Endodermal cell (in vitro differentiated cells): ENCODE measurements at places on chromosomes 3 and 15. TPM values are rescaled to one million over a fixed set of nuclear protein-coding genes. Genes with fewer than 3 reads are reported as not detected.
A peak's percentile ranks its signal among the peaks of the same experiment; 100 is the strongest.

- no peak overlapping the region for H3K4me3 ChIP-seq
- peak; percentile 69 for DNase-seq
- H3K4me1 ChIP-seq: no peaks in the 10 kb centered on the region
- no peak overlapping the region for H3K27ac ChIP-seq
- H3K36me3 ChIP-seq: no peaks in the 10 kb centered on the region
These were observed 112.2 kb upstream of the FAN1 start for GRCh38 chr15:30791239-30792175.

SI gene
- not detected in 3 replicates for total RNA-seq

GRCh38 chr3:186552408-186553031 lies 8.3 kb upstream of the CRYGS start:
- peaks cover 46% of the 10 kb centered on the region for H3K36me3 ChIP-seq
- no peak for DNase-seq
- no peak overlapping the region for H3K4me3 ChIP-seq
- H3K27ac ChIP-seq: no peak overlapping the region
- H3K27me3 ChIP-seq: no peaks in the 10 kb centered on the region

GRCh38 chr3:133629146-133629545 lies 32.6 kb downstream of the TOPBP1 start:
- DNase-seq: no peak
- no peaks in the 10 kb centered on the region for H3K4me1 ChIP-seq
- H3K27ac ChIP-seq: no peak overlapping the region
- peaks cover 94% of the 10 kb centered on the region for H3K36me3 ChIP-seq
- no peak overlapping the region for H3K4me3 ChIP-seq
- no peaks in the 10 kb centered on the region for H3K27me3 ChIP-seq

GRCh38 chr3:9074079-9074478 lies 110.8 kb upstream of the RAD18 start:
- H3K36me3 ChIP-seq: no peaks in the 10 kb centered on the region
- no peaks in the 10 kb centered on the region for H3K27me3 ChIP-seq
- H3K4me1 ChIP-seq: peaks cover 8% of the 10 kb centered on the region
- DNase-seq: no peak
- H3K4me3 ChIP-seq: no peak overlapping the region

- DNase-seq: no peak
- H3K27ac ChIP-seq: no peak overlapping the region
- H3K4me1 ChIP-seq: no peaks in the 10 kb centered on the region
- no peaks in the 10 kb centered on the region for H3K36me3 ChIP-seq
- H3K27me3 ChIP-seq: no peaks in the 10 kb centered on the region
These were observed 396.7 kb upstream of the RGMA start for GRCh38 chr15:93485438-93486327.

- no peaks in the 10 kb centered on the region for H3K27me3 ChIP-seq
- H3K4me1 ChIP-seq: peaks cover 24% of the 10 kb centered on the region
- H3K4me3 ChIP-seq: no peak overlapping the region
- H3K36me3 ChIP-seq: peaks cover 5% of the 10 kb centered on the region
- no peak overlapping the region for H3K27ac ChIP-seq
- no peak for DNase-seq
These were observed 137.6 kb downstream of the SMAD6 start for GRCh38 chr15:66839506-66840112.

DNA sequence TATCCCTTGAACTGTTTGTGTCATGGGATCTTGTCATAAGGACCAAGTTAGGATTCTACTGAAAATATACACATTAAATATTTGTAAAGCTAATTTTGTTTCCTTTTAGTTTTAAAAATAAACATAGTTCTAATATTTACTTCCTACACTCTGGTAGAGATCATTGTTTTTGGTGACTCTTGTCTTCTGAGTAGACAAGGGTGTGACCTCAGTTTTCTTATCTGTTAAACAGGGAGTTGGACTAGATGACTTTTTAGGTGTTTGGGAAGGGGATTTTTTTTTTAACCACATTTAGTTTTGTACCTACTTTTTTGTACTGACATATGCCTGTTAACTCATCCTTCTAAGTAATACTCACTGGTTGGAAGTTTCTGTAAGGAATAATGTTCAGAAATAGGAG lies 30.8 kb downstream of the PLS1 start:
- H3K27ac ChIP-seq: no peak overlapping the region
- no peak overlapping the region for H3K4me3 ChIP-seq
- no peak for DNase-seq
- H3K4me1 ChIP-seq: no peaks in the 10 kb centered on the region
- no peaks in the 10 kb centered on the region for H3K27me3 ChIP-seq
- H3K36me3 ChIP-seq: no peaks in the 10 kb centered on the region

GRCh38 chr3:188925376-188925775 lies 246.4 kb upstream of the TPRG1 start:
- H3K4me3 ChIP-seq: no peak overlapping the region
- DNase-seq: no peak
- H3K4me1 ChIP-seq: no peaks in the 10 kb centered on the region
- no peaks in the 10 kb centered on the region for H3K36me3 ChIP-seq

SLC51B gene
- not detected in 3 replicates for total RNA-seq

DNA sequence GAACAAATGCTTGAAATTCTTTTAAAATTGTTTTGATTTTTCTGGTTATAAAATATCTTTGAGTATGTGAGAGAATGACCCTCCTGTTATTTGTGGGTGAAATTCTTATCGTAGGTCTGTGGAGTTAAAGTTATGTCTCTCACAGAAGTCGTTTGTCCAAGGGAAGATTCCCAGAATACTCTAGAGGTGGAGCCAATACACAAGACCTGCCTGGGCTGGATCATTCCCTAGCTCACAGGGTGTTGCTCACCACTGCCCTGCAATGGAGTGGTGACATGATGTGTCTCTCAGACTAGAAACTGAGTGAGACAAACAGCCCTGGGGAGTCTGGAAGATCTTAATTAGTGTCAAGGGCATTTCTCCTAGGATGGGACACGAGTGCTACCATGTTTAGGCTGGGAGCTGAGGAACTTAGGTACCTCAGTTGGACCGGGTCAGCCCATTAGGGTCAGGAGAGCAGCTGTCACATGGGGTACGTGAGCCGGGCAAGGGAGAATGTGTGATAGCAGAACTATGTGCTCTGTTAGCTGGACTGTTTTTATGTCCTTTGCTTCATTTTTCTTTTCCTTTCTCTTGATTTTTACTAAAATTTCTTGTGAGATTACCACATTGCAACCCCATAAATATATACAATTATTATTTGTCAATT lies 53.6 kb upstream of the MYO5C start:
- no peaks in the 10 kb centered on the region for H3K27me3 ChIP-seq
- H3K4me3 ChIP-seq: no peak overlapping the region
- no peak for DNase-seq
- H3K4me1 ChIP-seq: peaks cover 2% of the 10 kb centered on the region
- H3K36me3 ChIP-seq: no peaks in the 10 kb centered on the region

DNA sequence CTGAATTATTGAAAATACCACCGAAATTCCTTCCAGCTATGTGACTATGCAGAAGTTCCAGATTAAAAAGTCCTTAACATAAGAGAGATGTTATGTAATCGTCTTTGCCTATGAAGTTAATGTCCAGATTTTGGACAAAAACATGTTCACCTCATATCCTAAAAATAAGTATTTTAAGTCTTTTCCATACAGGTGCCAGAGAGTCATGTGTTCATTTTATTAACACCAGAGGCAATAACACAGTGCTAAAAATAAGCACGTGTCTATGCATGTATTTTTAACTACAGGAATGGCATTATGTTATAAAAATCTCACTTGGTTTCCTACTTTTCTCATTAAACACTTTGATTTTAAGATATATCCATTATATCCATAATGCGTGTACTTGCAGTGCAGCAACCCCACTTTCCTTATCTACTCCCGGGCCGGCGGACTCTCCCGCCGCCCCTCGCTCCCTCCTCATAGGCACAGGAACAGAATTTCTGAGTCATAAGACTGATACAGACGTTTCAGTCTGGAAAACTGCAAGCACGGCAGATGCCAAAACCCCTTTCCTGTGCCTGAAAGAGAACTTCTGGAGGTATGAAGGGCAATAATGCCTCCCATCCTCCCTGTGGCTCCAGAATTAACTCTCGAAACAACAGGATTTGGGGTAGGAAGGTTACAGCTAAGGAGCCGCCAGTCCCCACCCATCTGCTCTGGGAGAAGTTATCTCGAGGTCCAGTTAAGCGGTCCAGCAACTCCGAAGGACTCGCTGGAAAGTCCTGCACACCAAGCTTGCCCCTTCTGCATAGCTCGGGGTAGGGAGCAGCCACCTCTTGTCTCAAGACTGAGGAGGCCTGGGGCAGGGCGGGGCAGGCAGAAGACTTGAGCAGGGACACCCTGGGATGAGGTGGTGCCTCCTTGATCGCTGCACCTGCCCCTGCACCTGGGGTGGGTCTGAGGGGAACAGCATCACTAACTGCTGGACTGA lies 22.3 kb upstream of the PSTPIP1 start:
- H3K27me3 ChIP-seq: no peaks in the 10 kb centered on the region
- H3K4me3 ChIP-seq: no peak overlapping the region
- H3K27ac ChIP-seq: no peak overlapping the region
- H3K36me3 ChIP-seq: no peaks in the 10 kb centered on the region

DNA sequence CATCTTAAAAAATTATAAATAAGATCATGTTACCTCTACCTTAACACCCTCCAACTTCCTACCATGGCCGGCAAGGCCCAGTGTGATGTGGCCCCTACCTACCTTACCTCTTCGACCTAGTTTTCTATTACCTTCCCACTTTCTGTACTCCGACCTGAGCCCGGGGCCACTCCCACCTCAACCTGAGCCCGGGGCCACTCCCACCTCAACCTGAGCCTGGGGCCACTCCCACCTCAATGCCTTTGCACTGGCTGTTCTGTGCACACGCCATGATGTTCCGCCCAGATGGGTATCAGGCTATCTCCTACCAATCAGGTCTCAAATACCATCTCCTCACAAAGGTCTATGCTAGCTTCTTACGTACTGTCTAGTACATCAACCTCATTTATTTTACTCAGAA lies 66.8 kb upstream of the XXYLT1 start:
- no peaks in the 10 kb centered on the region for H3K27me3 ChIP-seq
- H3K4me3 ChIP-seq: no peak overlapping the region
- peaks cover 40% of the 10 kb centered on the region for H3K36me3 ChIP-seq
- no peak overlapping the region for H3K27ac ChIP-seq

TPRG1 gene
- 0.66 and 1.3 TPM in 2 replicates for total RNA-seq

DNA sequence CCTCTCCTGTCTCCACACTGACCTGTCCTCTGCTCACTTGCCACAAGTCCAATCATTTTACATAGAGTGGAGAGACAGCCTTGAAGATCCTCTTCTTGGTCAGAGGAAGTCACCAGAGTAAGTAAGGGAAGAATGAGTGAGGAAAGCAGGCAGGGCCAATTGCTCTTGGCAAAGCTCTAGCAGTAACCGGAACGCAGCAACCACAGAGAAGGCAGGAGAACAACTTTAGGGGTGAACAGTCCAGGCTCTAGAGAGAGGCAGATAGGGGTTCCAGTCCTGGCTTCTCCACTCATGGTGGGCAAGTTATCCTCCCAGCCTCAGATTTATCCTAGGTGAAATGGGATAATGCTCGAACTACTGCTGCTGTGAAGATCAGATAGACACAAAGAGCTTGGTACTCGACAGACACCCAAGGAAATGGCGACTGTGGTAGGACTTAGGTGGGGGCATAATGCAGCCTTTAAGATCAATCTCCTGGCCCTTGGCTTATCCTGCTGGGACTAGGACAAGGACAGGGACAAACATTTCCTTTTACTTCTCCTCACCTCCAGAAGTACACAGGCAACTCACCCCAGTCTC lies 1.2 kb upstream of the ADAMTSL3 start:
- H3K36me3 ChIP-seq: no peaks in the 10 kb centered on the region
- no peak overlapping the region for H3K27ac ChIP-seq
- peaks cover 44% of the 10 kb centered on the region for H3K27me3 ChIP-seq

DNA sequence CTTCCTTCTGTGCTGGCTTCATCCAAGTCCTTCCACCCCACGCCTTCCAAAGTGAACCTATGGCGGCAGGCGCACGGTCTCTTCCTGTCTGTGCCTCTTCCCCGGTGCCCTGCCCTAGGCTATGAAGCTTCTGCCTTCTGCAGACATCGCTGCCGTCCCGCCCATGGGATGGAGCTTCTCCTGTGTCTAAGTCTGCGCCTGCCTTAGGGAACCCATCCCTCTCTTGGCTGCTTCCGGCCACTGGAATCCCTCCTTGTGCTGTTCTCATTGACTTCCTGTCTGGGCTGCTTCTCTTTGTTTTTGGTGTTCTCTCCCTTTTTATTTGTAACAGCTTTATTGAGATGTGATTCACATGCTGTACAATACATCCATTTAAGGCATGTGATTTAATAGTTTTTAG lies 17.2 kb downstream of the CHCHD6 start:
- no peak overlapping the region for H3K4me3 ChIP-seq
- H3K27ac ChIP-seq: no peak overlapping the region
- H3K36me3 ChIP-seq: no peaks in the 10 kb centered on the region
- no peaks in the 10 kb centered on the region for H3K4me1 ChIP-seq
- H3K27me3 ChIP-seq: no peaks in the 10 kb centered on the region
- no peak for DNase-seq

GRCh38 chr3:19107719-19108118 lies 40.6 kb upstream of the KCNH8 start:
- no peak overlapping the region for H3K4me3 ChIP-seq
- H3K36me3 ChIP-seq: no peaks in the 10 kb centered on the region
- H3K4me1 ChIP-seq: no peaks in the 10 kb centered on the region
- DNase-seq: no peak
- no peak overlapping the region for H3K27ac ChIP-seq

CHDH gene
- 8.0 to 21.4 TPM (median 21.2 TPM) in 3 replicates for total RNA-seq

GRCh38 chr3:15325228-15325627 lies 7.2 kb downstream of the SH3BP5 start:
- no peak overlapping the region for H3K4me3 ChIP-seq
- H3K27ac ChIP-seq: no peak overlapping the region
- peaks cover 13% of the 10 kb centered on the region for H3K4me1 ChIP-seq
